GM06990 (cell line): ENCODE measurements at places on chromosomes 16 and 17.

GRCh38 chr17:18224387-18225120 lies 881 bp upstream of the LLGL1 start:
- DNase-seq, result no peak

GRCh38 chr17:2369039-2369438 lies 31.7 kb downstream of the SGSM2 start:
- no peak for DNase-seq

DNA sequence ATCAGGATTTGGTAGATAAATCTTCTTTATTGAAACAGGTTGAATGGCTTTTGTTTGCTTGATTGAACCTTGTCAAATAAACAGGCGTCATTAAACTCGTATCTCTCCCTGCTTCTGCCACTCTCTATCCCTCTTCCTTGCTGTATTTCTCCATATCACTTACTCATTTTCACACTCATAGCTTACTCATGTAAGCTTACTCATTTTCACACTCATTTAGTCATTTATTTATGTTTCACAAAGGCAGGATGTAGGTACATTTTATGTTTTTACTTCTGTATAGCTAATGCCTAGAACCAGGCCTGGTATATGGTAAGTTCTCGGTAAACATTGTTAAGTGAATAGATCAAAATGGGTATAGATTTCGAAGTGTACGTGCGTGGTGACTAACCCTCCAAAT lies 450.0 kb downstream of the PMP22 start:
- no peak for DNase-seq

DNA sequence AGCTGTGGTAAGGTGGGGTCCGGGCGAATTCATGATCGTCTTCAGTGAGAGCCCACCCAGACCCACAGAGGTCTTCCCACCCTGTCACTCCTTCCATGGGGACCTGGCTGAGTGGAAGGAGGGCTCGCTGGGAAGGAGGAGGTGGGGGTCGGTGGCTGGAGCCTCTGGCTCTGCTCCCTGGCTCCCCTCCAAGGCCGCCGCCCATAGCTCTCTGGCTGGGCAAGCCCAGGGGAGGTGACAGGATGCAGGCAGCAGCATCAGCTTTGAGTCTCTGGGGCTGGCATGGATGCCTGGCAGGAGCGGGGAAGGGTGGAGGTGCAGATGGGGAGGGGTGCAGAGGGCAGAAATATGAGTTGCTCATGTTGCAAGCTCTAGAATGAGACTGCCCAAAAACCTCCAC lies 147.0 kb downstream of the ENGASE start:
- DNase-seq, result no peak
